Activated T-helper 17 cell treated with anti-CD3 and anti-CD28 coated beads, Interleukin-2, amount 50 U/mL, for 72 hours (primary cell): ENCODE measurements at places on chromosomes 16 and 17.

- ATAC-seq: no peak
Observed at GRCh38 chr17:21282231-21282630, 2.3 kb upstream of the MAP2K3 start.

- no peak for ATAC-seq
Observed at GRCh38 chr16:74635303-74635702, 28.4 kb upstream of the GLG1 start.

GRCh38 chr17:58913971-58914769 is 158.5 kb downstream of the PPM1E start:
- no peak for ATAC-seq

DNA sequence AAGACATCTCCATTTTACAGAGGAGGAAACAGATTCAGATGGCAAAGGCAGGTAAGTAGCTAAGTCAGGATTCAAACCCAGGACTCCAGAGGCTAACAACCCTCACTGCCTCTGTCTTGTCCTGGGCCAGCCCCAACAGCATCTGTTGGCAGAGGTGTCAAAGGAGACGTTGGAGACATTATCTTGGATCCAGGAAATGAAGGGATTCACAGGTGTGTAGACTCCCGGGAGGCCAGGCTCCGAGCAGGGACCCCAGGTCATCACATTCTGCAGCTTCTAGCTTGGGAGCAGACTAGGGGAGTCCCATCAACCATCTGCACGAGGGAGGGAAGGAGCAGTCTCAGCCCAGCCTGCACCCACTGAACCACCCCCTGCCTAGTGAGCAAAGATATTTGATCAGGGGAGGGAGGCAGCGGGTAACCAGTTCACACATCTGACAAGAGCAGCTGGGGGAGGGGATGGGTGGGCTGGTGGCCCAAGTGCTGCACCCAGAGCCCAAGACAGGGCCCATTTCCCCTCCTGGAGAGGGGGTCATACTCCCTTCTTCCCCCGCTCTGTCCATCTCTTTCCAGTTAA is 1.0 kb upstream of the B9D1 start:
- ATAC-seq: no peak

GRCh38 chr17:81408049-81408448 is 12.8 kb downstream of the BAHCC1 start:
- no peak for ATAC-seq

DNA sequence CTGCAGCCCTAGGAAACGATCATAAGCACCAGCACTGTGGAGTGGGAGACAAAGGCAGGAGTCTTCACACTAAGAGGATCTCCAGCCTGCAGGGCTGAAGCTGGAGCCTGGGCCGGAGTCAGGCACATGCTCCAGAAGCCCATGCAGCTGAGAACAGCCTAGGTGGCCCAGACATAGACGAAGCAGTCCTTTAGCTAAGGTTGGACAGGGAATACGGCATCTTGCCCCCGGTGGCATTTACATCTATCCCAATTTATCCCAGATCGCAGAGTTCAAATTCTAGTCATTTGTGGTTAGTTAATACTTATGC is 13.9 kb downstream of the TSPOAP1 start:
- ATAC-seq: no peak

- ATAC-seq: no peak
Observed at GRCh38 chr17:33684735-33685134, 391.6 kb upstream of the ASIC2 start.
